ENCODE measurements at places on chromosomes 16 and 17.

- no peak for DNase-seq
Measured at GRCh38 chr17:57478478-57479250, 222.3 kb downstream of the MSI2 start.

GRCh38 chr17:48726114-48726915 is 2.2 kb downstream of the HOXB13 start:
- DNase-seq, result peak; percentile 55

GRCh38 chr16:79993629-79994209 is 393.2 kb upstream of the MAF start:
- DNase-seq, result no peak

DNA sequence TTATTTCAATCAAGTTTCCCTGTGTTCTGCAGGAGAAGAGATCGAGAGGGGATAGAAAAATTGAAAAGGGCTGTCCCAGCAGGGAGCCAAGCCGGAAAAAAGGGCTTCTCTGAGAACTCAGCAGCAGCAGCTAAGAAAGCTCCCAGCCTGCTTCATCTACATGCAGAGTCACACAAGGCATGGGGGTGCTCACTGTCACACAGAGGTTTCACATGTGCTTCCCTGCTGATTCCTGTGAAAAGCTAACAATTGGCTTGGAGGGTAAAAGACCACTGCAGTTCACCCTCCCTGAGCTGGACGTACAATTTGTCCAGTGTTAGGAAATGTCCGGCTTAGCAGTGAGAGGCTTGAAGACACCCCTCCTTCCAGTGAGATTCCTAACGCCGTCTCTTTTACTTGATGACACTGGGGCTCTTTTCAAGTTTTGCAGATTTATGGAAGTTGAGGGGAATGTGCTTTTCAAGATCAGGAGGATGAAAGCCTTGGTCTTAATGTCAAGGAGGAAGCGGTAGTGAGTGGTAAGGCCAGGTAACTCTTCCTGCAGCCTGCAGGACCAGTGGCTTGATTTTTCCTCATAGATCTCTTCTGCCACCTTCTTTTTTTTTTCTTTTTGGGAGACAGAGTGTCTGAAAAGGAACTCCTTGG is 85.6 kb downstream of the WNT3 start:
- no peak for DNase-seq

- no peak for DNase-seq
Measured at GRCh38 chr17:75411328-75412067, 6.0 kb upstream of the GRB2 start.

DNA sequence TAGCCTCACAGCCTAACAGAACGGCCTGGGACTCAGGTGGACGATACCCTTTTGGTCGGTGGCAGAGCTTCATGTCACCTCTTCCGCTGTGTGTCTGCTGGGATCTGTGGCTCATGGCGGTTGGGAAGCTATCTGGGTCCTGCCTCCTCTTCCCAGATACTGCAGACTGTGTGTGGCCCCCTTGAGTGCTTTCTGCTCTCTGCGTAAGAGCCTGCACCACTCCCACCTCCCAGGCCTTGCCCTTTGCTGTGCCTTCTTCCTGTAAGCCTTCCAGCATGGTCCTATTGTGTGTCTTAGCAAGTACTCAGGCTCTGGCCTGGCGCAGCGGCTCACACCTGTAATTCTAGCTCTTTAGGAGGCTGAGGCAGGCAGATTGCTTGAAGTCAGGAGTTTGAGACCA is 17.5 kb upstream of the ADCY7 start:
- DNase-seq, result no peak

DNA sequence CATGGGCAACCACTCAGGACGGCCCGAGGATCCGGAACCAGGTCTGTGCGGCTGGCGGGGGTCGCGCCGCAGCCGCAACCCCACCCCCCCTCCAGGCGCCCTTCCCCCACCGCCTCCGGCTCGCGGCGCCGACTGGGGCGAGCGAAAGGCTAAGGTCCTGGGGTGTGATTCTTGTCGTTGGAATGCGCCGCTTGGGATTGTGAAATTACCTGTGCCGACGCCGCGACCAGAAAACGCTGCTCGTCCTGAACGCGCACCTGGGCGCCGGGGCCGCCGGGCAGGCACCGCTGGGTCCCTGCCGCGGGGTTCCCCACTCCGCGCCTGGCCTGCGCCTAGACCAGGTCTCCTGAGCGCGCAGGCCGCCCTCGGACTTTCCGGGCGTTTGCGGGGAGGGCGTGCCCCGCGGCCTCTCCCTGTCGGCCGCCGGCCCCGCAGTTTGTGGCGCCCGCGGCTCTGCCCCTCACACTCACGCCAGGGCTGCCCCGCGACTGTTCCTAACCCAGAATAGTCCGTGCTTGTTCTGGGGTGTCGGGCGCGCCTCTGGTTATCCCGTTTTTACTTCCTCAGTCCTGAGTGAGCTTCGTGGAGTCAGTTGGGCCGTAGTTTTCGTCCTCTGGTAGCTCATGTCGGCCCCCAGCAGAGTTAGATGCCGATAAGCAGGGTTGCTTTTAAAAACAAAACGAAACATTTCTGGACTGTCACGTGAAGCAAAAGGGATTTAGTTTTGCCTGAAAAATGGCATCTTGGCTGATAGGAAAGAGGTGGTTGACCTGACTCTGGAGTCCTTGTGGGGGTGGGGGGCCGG is 147.2 kb downstream of the SPECC1 start:
- peak; percentile 89 for DNase-seq

DNA sequence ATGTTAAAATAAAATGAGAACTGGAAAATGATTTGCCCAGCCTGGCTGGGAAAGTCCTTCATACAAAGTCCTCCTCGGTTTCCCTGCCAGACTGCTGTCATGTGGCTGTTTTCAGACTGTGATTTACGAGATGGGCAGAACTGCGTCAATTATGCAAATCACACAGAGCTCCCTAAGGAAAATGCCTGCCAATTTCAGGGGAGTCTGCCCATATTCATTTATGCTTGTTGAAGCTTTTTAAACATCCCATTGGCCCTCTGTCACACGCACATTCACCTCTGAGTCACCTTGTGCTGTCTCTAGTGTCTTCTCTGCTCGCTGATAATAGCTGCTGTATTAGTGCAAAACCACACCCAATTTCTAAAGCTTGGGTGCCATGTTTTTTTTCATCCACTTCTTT is 81.7 kb upstream of the FAM20A start:
- no peak for DNase-seq

GRCh38 chr16:80586476-80586875 is 45.7 kb downstream of the DYNLRB2 start:
- no peak for DNase-seq

DNA sequence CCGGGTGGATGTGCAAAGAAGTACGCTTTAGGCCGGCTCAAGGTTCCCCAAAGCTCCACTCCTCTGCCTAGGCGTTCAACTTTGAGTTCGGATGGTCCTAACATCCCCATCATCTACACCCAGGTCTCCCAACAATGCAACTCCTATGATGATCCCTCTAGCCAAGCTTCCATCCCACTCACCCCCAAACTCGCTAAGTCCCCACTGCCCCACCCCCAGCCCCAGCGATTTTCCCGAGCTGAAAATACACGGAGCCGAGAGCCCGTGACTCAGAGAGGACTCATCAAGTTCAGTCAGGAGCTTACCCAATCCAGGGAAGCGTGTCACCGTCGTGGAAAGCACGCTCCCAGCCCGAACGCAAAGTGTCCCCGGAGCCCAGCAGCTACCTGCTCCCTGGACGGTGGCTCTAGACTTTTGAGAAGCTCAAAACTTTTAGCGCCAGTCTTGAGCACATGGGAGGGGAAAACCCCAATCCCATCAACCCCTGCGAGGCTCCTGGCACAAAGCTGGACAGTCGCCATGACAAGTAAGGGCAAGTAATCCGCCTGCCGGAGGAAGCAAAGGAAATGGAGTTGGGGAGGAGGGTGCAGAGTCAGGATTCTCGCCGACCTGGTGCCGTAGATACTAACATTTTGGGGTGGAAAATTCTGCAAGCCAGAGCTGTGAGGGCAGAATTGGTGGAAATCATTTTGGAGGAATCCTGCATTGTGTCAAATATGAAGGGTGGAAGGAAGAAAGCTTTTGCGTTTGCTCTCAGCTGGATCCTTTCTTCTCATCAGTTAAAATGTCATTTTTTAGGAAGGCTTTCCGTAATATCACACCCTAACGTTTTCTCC is at the start of gene TP53:
Gene TP53, minus strand, starts transcription at position 419 of the 836 bp plus-strand sequence. CDS start 10,896 bp downstream, outside the sequence.
- peak; percentile 84 for DNase-seq

DNA sequence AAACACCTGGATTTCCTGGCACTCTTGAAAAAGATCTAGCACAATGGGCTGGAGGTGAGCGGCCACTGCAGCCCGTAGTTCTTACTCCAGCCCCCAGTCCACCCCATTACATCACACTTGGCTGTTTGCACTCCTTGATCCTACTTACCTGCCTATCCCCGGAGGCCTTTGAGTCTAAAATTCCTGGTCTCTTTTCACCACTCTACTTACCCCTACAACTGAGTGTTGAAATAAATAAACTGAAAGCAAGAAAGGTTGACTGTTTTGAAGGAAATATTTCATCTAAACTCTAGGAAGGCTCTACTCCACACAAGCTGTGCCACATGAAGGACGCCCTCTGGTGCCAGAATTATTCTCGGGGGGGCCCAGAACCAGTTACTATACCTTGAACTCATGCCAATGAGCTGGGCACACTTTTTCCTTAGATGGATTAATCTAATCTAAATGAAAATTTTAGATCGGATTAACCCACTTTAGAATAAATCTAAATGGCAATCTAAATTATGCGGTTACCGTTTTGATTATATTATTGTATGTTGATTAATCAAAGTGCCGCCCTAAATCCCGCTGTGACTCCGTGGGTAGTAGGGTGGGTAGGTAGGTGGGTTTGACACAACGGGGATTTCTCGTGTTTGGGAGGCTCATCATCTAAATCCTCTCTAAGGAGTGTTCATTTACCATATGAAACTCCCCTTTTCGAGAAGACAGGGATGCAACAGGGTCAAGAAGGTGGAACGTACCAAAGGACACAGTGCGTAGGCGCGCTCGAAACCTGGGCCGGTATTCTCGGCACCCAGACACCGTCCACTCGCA is 651 bp upstream of the EIF1 start:
- no peak for DNase-seq

DNA sequence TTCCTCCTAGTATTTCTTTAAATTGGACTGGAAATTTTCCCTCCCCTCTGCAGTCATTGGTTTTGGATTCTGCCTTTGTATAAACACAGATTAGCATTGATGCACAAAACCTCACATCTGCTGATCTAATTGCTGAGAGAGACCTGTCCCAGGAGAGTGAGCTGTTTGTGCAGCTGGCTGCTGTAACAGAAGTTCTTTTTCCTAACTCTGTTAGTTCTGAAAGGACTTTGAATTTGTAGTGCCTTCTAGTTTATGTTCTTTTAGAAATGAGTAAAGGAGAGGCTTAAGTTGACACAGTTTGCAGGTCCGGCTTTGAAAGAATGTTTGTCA is 45.2 kb upstream of the KPNB1 start:
- no peak for DNase-seq

DNA sequence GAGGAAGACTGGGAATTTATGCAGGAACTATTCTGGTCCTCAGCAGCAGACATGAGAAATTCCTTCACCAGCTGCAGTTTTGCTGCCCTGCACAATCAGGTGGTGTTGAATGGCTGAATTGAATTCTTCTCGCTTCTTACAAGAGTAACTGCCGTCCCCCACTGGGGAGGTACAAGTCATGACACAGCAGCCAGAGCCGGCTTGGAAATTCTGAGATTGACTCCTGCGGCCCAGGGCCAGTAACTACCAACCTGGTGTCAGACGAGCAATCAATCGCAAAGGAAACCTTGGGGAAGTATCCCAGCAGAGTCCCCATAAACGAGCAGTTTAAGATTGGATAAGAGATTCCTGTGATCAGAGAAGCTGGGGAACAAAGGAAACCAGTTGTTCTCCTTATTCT is 30.7 kb downstream of the KNOP1 start:
- no peak for DNase-seq

DNA sequence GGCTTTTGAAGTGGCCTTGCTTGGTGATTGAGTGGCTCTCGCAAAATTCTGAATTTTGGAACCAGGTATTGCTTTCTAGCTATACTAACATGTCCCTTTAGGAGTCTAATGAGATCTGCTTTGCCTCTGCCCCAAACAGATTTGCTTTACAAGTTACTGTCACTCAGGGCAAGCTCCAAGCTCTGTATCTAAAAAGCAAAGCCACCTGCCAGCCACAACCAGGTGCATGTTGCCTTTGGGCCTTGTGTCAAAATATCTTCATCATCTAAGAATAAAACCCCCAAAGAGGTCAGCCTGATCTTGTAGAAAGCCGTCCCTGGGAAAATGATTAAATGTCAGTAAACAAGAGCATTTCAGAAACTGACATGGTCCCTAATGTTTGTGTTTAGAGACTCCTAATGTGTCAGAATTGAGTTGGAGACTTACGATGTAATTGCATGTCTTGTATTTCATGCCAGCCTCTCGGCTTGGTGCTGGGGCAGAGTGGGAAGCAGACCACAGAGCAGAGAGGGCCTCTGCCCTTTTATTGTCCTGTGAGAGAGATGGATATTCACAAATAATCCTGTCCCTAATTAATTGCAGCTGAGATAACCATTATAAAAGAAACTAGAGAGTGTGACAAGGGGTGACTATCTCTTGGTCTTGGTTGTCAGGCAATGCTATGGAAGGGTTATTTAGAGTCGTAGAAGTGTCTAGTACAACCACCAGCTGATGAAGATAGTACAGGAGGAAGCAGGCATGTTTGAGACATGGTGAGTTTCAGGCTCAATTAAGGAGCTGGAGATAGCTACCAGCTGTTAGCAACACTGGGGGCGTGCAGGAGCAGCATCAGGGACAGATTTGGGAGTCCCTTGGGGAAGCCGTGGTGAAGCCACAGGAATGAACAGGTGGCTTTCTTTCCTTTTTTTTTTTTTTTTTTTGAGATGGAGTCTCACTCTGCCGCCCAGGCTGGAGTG is 90.7 kb downstream of the PITPNC1 start:
- no peak for DNase-seq

DNA sequence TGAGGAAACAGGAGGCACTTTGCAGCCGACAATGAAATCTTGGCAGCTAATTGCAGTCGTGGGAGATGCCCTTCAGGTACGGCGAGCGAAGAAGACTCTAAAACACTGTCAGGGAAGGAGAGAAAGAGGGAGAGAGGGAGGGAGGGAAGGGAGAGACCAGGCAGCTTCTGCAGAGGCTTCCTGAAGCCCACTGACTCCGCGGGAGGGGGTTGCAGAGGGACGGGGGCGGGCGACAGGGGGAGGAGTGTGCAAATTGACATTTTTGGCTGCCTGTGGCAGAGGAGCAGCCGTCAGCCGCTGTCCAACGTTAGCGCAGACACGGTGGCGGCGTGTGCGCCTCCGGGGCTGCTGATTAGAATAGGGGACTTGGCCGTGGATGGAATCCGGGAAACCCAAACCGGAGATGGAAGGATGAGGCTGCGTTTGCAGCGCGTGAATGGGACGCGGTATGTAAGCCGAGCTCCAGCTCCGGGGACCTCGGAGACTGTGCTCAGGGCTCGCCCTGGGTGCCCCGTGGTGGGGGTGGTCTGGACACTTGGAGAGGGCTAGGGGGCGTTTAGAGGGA is 849.1 kb upstream of the RBFOX1 start:
- DNase-seq, result no peak

DNA sequence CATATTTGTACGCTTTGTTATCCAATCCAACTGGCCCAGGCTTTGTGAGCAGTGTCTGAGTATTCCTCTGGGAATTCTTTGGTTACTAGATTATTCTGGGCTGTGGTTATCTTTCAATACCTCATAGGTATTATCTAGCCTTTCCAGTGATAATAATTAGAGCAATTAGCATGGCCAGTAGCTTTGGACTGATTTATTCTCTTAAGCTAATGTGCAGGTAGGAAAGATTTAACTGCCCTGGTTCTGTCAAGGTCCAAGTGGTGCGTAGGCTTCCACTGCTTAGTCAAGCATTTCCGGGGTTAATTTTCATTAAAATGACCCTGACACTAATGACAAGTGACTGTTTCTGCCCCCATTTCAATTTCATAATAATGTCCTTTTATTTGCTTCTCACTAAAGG is 54.2 kb upstream of the PMFBP1 start:
- no peak for DNase-seq

GRCh38 chr16:50724306-50724705 is 17.6 kb upstream of the CYLD start:
- DNase-seq, result no peak

GRCh38 chr17:37177254-37177870 is 198.4 kb upstream of the C17orf78 start:
- no peak for DNase-seq
